Ascending aorta (tissue), 2 donors: ENCODE measurements at places on chromosomes 6 and 20.

DNA sequence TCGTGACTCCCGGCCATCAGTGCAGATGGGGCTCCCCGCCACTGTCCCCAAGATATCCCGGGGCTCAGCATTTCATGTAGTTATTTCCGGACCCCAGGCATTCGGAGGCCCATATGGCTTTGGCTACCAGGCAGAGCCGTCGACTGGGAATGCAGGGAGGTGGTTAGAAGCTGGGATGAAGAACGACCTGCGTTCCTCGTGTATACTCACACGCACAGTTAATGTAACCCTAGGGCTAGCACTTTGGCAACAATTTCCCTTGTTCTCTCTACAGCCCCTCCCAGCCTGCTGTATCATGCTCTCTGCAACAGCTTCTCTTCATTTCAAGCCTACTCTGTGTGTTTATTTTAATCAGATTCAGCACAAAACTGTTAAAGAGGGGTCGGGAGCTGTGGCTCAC lies 240.4 kb downstream of the MYLK4 start:
- no peak for DNase-seq

DNA sequence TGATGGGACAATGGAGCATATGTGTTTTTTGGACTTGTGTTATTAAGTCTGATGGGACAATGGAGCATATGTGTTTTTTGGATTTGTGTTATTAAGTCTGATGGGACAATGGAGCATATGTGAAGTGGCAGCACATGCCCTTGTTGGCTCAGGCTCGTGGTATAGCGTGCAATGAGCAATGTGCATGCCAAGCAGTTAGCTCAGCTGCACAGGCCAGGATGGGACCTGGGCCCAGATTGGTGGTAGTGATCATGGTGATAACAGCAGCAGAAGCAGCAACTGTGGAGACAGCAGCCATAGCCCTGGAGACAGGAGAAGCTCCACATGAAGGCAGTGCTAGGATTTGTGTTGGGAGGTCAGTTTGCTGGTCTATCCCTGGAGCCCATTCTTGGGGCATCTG lies 61.1 kb downstream of the IL20RA start:
- no peak for DNase-seq

DNA sequence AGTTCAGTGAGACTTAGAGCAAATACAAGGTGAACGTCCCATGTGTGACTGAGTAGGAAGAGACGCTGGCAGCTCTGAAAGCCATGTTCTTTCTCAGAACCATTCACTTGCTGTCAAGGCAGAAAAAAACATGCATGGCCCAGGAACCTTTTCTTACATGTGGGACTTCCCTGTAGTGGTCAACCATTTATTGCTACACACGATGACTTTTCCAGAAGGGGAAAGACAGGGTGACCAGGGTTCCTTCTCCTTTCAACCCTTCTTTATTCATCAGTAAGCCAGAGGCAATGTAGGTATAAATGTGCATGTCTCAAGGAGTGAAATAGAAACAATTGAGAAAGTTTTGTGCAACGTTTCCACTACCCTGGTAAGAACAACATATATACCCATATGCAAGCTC lies 189.0 kb downstream of the NFATC2 start:
- DNase-seq, result no peak

DNA sequence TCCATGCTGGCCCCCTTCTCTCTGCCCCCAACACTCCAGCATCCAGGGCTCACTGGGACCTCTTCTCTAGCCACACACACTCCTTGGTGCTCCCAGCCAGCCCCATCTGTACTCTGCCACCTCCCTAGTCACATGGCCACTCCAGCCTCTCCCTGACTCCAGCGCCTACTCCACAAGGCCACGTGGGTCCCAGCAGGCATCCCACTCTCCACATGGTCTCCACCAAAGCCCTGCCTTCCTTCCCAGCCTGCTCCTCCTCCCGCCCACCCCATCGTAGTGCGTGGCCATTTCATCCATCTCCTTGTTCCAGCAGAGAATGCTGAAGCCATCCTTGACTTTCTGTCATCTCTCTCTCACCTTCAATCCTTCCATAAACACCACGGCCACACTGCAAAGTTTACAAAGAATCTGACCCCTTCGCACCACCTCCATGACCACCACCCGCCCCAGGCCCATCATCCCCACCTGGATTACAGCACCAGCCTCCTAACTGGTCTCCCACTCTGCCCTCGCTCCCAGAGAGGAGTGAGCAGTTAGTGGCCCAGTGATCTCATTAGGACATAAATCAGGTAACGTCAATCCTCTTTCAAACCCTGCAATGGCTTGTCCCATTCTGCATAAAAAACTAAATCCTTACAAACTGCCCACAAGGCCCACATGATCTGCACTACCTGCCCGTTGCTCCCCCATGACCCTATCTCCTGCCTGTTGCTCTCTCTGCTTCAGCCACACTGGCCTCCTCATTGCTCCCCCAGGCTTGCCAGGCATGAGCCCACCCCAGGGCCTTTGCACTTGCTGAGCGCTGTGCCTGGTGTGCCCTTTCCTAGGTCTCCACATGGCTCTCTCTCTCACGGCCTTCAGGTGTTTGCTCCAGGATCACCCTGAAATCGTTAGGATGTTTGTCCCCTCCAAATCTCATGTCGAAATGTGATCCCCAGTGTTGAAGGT lies 96.2 kb downstream of the GRM4 start:
- DNase-seq, result no peak

DNA sequence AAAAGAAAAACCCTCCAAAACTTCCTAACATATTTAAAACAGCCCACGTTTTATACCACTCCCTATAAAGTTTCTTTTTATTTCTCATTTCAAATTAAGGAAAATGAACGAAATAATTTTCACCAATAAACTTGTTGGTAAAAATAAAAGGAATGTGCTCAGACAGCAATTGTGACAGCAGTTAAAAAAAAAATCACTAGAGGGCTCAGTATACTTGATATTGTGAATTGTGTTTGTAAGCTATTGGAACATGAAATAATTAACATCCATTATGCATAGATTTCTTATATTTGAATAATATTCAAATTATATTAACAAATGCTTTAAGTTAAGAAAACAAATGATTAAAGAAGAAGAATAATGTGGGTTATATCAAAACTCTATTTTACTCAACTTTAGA lies 105.5 kb downstream of the ASCC3 start:
- DNase-seq, result no peak

- no peak for DNase-seq
These were observed 49.9 kb upstream of the PBOV1 start for GRCh38 chr6:138267971-138268895.

- no peak for DNase-seq
These were observed 55.4 kb downstream of the SNAI1 start for GRCh38 chr20:50038169-50038568.

- no peak for DNase-seq
These were observed 25.3 kb downstream of the MDN1 start for GRCh38 chr6:89794324-89794723.

DNA sequence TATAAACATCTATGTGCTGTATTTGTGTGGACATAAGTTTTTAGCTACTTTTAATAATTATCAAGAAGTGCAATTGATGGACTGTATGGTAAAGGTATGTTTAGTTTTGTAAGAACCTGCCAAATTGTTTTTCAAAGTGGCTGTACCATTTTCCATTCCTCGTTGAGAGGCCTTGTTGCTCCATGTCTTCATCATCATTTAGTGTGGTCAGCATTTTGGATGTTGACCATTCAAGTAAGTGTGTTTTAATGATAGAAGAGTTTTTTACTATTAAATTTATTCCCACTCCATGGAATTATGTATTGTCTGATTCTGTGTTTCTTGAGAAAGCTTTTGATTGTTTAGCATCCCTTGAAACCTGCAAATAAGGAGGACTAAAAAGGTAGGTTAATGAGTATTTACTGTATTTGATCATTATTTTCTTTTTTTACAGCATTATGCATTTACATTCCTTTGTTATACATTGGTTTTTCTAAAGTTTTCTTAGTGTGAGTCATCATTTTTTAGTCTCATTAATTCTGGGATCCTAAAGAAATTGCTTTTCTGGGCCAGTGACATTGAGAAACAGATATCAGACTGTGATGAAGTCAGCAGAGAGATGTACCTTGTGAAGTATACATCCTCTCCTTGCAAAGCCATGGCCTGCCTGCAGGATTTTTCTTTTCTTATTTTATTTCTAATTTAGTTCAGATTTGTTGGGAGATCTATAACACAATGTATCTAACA lies 312.8 kb upstream of the PTCHD4 start:
- DNase-seq, result no peak

GRCh38 chr20:57473246-57474048 lies 51.5 kb downstream of the CTCFL start:
- DNase-seq, result no peak

DNA sequence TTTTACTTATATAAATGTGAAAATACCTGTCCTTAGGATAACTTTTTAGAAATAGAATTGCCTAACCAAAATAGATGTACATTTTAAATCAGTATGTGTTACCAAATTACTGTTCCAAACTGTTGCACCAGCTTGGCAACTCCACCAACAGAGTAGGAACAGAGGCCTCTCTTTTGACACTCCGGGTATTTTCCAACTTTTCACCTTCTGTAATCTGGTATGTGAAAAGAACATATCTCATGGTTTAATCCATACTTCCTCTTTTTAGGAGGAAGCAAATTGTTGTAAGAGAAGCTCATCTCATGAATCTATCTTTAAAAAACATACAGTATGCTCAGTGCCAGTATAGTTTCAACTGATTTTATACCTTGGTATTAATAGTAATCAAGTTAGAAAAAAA lies 24.9 kb downstream of the RNF144B start:
- DNase-seq, result no peak

- no peak for DNase-seq
These were observed 985.4 kb downstream of the EPHA7 start for GRCh38 chr6:92433911-92434310.

GRCh38 chr6:63305277-63305676 lies 14.5 kb downstream of the LGSN start:
- no peak for DNase-seq

DNA sequence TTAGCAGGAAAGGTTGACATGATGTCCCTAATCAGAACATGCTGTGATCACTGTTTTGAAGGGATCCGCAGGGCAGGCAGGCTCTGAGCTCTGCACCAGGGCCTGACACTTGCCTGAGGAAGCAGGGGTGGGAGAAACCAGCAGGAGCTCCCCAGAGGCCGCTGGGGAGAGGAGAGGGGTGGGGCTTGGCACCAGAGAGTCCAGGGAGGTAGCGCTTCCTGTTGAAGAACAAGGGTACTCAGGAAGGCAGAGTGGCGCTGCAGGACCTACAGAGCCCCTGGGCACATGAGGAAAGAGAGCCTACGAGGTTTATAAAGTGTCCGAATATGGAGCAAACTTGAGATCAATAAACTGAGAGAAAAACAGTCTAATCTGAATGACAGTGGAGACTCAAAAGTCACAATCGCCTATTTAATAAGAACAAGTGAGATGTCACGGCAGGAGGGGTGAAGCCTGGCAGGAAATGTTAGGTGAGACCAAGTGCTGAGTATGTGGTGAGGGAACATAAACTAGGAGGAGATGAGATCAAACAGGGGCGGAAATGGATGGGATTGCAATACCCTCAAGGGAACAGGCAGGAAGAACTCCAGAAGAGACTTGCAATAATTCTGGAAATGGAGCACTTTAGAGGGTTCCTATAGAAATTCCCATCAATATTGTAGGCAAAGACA lies 5.8 kb upstream of the TBXT start:
- DNase-seq, result no peak

DNA sequence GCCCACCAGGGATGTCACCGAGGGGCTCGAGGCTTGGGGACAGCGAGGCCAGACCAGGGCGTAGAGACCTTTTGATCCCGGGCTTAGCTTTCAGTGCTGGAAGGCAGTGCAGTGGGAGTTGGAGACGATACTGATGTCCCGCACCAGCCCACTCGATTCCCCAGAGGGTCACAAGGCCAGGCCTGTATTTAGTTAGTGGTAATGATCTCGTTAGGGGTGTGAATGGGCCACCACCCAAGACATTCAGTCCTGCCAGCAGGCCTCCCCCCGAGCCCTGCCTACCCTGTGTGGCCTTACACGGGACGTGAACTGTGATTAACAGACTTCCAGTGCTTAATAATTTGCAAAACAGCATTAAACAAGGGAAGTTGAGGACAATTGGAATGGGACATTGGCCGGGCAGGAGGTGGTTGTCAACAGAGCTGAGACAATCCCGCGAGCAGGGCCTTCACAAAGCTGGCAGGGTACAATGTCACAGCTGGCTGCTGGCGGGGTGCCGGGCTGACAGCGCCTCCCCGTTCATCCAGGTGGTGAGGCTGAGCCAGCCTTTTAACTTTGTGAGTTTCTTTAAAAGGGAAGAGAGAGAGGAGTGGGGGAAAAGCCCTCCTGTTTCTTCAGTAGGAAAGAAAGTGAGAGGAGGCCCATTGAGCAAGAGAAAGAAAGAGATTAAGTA lies 175.3 kb upstream of the RALGAPA2 start:
- DNase-seq, result no peak

- DNase-seq, result no peak
These were observed 61.1 kb downstream of the HMGN3 start for GRCh38 chr6:79173378-79173777.

GRCh38 chr6:1491591-1492319 lies 102.4 kb downstream of the FOXF2 start:
- DNase-seq, result no peak
